ENCODE measurements at places on chromosomes 5 and 9.

DNA sequence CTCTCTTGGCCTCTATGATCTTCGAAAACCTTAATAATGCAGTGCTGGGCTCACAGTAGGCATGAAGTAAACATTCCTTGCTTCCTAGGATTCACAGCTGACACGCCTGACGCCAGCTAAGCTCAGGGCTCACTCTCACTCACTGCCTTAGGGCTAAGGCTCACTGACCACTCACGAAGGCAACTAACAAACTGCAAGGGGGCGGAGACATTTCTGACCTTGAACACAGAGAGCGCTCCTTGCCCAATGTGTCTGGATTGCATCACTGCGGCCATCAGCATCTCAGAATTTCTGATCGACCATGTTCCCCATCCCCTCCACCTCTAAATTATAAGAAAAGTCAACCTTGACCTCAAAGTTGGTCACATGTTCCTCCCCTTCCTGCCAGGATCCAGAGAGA lies 372.6 kb downstream of the EBF1 start:
- DNase-seq, result no peak

DNA sequence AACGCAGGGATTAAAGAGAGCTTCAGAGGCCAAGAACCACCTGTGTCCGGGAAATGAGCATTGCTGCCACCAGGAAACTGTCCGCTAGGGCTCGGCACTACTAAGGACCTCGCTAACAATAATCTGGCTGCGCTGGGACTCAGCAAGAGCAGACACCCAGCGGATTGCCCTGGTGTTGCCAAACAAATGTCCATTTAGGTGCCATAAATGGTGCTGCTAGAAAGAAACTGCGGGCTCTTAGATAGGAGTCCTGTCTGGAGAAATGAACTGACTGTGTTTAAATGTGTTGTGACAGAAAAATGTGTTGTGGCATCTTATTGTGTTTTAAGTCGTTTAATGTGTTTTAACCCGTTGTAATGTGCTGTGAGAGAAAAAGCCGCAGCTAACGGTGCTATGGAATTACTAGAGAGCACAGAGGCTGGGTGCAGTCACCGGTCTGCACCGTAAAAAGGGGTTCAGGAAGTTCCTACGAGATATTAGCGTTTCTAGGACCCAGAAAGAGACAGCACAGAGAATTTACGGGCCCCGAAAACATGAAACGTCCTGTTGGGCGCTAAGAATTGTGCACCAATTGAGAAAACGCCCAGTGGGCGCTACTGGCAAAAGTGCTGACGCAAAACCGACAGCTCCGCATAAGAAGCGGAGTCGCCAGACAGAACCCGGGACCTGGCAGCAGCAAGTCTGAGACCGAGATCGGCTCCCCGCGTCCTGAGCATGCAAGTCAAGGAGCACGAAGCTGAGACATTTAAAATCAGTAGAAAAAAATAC lies 90.6 kb downstream of the ANXA2R start:
- DNase-seq, result peak; percentile 88

GRCh38 chr5:1554410-1554967 lies 30.7 kb upstream of the LPCAT1 start:
- DNase-seq, result no peak

GRCh38 chr9:84620338-84620737 lies 49.2 kb upstream of the NTRK2 start:
- no peak for DNase-seq

DNA sequence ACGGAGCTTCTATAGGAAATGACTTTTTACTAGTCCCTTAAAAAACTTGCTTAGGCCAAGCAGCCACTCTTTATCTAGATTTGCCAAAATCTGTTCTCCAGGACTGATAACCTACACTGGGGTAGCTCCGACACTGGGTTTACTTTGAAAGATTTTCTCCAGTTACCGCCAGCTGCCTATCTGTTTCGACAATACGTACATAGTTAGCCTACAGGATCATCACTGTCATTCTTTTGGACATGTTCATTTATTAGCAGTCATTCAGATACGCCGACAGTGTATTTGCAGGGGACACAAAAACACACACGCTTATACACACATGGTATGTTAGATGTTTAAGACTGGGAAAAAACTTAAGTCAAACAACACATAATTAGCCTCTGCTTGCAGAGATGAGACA lies 225.7 kb downstream of the DCP2 start:
- DNase-seq, result no peak

- DNase-seq, result no peak
These were observed 58.3 kb downstream of the FBXL7 start for GRCh38 chr5:15558240-15558639.
